ENCODE measurements at places on chromosomes 4 and X. TPM values are rescaled to one million over a fixed set of nuclear protein-coding genes. Genes with fewer than 3 reads are reported as not detected.

MAP9 gene
- total RNA-seq = 7.9 TPM

RHOXF1 gene
- total RNA-seq = 1.7 TPM

DNA sequence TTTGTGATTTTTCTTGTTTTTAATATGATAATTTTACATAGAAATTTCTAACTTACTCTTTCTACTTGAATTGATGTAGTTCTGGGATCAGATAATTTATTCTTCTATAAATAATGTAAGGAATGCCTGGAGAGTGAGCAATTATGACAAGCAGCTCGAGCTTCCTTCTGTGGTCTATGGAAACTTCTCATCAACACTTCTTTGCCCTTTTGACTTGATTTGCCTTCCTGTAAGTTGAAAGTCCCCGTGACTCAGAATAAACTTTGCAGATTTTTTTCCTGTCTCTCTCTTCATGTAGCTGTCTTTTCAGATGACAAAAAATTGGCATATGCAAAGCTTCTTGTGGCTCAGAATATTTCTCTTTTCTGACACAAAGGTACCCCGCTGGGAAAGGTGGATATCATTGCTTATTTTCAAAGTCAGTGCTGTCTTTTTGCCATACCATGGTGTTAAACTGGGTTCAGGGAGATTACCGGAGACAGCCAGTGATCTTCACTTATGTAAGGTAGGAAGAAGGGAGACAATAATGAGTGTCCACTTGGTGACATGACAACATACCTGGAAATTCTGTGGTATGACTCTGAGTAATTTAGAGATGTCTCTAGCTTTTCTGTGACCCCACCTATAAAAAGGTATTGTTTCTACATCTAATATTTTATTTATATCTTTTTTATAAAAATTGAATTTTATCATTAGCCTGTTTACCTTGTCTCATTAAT lies 278.6 kb upstream of the GNPDA2 start:
- H3K4me3 ChIP-seq = no peak overlapping the region
- no peaks in the 10 kb centered on the region for H3K4me1 ChIP-seq
- no peaks in the 10 kb centered on the region for H3K36me3 ChIP-seq
- H3K27ac ChIP-seq = no peak overlapping the region
- no peaks in the 10 kb centered on the region for H3K27me3 ChIP-seq

GRCh38 chrX:132063862-132064261 lies 40.8 kb downstream of the STK26 start:
- H3K36me3 ChIP-seq = peaks cover 3% of the 10 kb centered on the region
- H3K27me3 ChIP-seq = no peaks in the 10 kb centered on the region
- H3K27ac ChIP-seq = no peak overlapping the region
